ENCODE measurements at places on chromosomes 12 and 14.

DNA sequence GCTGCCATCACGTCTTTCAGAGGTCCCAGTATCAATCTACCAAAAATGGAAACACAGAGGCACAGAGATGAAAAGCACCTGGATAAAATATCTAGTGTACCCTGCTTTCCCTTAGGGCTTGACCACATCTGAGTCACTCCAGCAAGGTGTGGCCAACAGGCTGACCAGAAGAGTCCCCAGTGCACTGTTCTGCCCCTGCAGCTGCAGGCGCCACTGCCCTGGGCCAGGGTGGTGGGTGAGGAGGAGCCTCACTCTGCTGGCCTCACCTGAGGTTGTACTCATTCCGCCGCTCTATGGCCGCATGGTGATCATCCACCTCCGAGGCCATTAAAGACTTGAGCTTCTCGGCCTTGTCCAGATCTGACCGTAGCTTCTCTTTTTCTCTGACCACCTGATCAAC is 60.4 kb downstream of the NIN start:
- no peak for DNase-seq

GRCh38 chr12:108594-108993 is 42.0 kb downstream of the IQSEC3 start:
- DNase-seq: no peak

GRCh38 chr14:51431033-51431709 is 191.1 kb downstream of the TMX1 start:
- DNase-seq: no peak

GRCh38 chr12:44571006-44571550 is 305.0 kb downstream of the NELL2 start:
- DNase-seq: no peak

DNA sequence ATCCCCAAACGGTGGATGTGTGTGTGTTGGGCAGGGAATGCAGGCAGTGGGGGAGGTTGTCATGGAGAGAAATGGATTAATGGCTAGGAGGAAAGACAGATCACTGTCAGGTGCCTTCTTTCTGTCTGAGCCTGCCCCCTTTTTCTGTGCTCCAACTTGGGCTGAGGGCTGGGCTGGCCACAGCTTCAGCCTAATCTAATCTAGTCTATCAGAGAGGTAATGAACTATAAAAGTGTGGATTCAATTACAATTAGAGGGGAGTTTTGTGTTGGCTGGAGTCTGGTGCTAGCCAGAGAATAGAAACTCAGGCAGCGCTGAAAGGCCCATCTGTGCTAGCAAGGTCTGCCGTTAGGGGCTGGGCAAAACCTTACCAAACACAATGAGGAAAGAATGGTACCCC is 41.2 kb downstream of the NEUROD4 start:
- DNase-seq: no peak
